ENCODE measurements at places on chromosomes 7 and 10.

GRCh38 chr7:137462847-137463246 lies 119.3 kb upstream of the PTN start:
- no peak for DNase-seq

DNA sequence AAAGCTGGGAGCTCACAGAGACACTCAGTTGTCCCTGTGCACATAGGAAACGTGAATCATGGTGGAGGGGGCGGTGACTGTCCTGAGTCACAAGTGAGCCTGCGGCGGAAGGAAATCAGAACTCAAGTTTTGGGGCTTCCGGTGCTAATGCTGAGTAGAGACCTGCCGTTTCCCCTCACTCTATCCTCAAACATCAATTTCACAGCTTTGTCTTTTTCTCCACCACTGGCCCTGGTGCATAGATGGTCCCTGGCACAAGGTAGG lies 21.9 kb downstream of the ADCYAP1R1 start:
- DNase-seq: no peak

GRCh38 chr7:42314696-42315095 lies 77.7 kb upstream of the GLI3 start:
- DNase-seq: no peak

DNA sequence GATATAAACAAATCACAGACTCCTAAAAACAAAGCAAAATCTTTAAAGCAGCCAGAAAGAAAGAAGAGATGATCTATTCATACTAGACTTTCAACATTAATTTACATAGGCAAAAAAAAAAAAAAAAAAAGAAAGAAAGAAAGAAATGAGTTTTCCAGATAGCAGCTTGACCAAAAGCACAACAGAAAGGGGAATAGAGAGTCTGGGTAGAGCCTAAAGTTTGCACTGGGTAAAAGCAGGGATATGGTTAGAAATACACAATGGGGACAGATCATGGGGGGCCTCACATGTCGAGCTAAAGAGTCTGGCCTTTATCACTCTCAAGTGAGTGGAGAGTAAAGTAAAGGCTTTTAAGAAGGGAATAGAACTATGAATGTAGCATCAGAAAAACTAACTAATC lies 169.8 kb downstream of the SGMS1 start:
- no peak for DNase-seq

DNA sequence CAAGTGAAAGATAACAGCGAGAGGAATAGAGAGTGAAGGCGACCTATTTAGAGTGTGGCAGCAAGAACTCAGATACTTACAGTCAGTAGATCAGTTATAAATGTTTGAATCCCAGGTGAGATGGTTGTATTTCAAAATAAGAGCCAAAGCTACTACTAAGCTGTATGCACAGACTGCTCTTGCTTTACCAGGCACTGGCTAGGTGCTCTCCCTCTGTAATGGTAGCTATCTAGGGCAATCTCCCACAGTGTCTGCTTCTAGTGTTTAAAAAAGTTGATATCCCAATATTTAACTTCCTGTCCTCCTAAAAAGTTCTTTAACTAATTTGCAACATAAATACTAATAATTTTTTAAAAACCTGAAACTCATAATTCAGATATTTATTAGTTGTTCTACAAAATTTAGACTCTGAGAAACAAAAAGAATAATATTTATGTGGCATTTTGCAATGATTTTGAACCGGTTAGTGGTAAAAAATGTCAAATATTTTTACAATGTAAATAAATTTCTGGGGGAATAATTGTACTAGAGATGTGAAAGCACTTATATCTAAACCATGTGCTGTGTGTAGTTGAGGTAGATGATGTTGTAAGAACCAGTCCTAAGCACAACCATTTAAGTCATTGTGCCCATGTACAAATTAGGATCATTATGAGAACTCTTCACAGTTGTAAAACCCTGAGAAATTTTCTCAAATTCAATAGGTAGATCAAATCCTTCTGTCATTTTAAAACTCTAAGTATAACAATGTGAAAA lies 349.3 kb upstream of the SEMA3D start:
- DNase-seq: no peak

DNA sequence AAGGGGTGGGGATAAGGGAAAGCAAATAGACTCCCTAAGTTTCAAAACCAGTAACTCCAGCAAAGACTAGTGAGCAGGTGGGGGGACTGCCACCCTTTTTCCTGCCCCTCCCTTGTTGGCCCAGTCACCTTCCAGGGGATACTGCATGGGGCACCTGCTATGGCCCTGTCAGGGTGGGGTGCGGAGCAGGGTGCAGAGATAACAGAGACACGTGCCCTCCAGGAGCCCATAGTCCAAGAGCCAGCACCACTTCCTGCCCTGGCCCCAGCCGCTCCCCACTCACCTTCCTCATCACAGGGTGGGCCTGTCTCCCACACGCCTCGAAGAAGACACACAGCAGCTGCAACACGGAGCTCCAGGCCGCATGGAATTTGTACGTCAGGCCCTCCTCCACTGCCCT lies 20.6 kb downstream of the RRP12 start:
- DNase-seq: no peak

DNA sequence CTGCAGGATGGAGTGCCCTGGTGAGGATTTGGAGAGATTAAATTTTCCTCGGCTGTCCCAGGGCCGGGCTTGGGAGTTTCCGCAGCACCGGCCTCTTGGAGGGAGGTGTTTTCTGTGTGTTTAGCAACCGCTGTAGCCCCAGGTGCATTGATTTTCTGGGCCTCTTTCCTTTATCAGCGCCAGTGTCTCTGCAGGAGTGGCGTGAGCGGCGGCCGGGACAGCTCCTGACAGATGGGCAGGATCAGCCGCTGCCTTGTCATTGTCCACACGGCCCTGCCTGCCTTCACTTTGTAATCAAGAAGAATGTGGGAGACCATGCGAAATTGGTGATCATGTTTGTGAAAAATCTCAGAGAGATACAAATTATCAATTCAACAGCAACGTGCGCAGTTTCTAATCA lies 32.4 kb downstream of the NKX6-2 start:
- DNase-seq: no peak

DNA sequence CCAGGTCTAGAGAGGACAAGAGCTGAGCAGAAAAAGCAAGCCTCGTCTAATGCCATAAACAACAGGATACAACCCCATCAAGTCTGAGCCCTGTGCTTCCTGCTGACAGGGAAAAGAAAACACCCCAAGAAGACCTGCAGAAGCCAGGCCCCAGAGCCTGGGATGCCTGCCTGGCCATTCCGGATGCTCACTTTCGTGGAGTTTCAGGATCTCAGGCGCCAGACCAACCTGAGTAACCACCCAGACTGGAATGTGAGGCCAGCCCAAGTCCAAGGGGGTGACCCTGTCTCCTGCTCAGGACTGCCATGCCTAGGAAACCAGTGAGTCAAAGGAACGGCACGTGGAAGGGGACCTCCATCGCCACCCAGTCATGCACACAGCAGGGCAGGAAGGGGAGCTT lies 74.3 kb downstream of the PLXNA4 start:
- DNase-seq: no peak

DNA sequence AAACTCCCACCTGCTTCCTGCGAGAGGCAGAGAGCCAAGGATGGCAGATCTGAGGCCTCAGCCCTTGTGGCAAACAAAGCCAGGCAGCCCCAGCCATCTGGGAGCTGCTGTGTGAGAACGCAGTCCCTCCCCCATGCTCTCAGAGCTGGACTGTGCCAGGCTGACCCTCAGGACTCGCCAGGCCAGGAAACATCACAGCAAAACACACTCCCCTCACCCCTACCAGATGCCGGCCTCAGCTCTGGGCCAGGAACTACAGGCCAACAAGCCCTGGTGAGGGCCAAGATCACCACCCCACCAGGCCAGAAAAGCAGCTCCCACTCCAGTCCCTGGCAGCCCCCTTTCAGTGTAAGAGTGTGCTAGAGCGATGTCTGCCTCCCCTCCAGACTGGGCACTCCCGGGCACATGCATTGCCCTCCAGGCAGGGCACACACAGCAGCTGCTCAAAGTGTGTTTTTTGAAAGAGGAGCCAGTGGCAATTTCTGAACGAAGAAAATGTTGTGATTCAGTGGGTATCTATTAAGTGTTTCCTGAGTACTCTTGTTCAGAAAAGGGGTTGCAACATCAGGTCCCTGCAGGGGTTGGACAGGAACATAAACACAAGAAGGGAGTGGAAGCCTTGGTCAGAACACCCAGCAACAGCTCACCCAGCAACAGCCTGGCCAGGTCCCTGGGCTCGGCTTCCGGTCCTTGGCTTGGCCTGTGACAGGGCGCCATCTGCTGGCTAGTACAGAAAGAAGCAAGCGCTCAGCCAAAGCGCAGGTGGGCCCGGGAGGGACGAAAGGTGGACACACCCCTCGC lies 18.3 kb downstream of the LRRC20 start:
- peak; percentile 68 for DNase-seq

DNA sequence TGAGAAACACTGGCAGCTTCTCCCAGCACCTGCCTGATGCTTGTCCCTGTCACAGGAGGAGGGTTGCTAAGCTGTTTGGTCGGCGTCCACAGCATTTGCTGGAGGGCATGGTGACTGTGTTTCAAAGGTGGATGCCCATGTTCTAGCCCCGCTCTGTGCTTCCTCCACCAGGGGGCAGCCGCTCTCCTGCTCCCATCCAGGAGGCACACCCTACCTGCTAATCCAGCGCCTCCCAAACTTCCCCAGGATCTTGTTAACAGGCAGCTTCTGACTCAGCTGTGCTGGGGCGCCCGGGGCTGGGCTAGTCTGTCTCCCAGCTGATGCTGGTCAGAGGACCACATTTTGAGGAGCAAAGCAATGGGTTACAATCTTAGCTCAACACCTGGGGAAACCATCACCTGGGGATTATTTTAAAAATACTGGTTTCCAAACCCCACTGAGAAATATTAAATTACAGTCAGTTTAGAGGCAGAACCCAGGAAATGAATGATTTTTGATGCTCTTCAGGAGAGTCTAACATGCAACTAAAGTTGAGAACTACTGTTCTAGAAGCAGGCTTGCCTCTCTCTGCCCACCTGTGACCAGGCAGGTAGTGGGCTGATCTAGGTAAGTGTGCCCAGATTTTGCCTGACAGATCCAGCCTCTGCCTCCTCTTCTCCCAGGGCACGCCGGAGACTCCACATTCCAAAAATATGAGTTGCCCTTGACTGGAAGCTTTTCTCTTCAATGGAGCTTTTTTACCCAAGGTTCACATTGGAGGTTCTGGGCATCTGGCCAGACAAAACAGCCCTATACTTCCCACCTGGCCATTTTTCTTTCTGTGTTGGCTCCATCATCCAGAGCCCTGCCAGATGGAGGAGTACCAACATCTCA lies 92.7 kb upstream of the GPR26 start:
- no peak for DNase-seq

GRCh38 chr7:102059524-102059923 lies 227.1 kb upstream of the SH2B2 start:
- DNase-seq: no peak

DNA sequence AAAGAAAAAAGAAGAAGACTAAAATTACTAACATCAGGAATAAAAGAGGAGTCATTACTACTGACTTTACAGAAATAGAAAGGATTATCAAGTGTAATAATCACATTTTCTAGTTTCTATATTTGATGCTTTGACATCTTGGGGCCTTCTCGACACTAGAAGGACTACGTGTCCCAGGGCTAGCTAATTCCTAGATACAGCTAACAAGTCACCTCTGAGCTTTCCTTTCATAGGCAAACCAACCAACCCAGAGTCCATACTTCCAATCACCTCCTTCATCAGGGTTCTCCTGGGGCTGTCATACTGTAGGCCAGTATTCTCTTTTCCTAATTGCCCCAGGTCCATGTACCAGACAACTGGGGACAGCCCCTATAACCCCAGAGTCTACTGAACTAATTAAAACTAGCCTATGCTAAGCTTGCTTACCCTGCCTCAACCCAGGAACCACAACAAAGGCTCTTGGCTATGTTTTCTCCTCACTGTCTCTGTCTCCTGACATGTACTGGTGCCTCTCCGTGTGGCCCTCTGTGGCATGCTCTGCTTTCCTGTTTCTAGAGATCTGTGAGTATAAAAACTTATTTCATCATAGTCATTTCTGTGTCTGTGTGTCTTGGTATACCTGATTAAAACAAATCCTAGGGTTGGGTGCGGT lies 6.7 kb upstream of the PARP12 start:
- no peak for DNase-seq

GRCh38 chr7:134657526-134657925 lies 10.9 kb downstream of the BPGM start:
- DNase-seq: no peak

DNA sequence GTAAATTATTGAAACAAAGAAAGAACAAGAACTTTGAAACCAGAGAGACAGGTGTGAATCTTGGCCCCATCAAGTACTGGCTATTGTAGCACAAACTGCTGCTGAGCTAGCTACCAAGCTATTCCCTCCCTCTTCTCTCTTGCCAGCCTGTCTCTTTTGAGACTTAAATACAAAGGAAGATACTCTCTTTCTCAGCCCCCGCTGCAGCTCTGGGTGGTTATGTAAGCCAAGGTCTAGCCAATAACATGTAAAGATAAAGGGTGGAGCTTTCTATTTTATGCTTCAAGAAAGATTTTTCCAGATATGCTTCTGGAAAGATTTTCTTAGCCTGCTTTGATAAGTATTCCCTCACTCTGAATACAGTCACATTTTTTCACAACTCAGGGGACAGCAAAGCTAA lies 17.2 kb downstream of the BAZ1B start:
- no peak for DNase-seq

DNA sequence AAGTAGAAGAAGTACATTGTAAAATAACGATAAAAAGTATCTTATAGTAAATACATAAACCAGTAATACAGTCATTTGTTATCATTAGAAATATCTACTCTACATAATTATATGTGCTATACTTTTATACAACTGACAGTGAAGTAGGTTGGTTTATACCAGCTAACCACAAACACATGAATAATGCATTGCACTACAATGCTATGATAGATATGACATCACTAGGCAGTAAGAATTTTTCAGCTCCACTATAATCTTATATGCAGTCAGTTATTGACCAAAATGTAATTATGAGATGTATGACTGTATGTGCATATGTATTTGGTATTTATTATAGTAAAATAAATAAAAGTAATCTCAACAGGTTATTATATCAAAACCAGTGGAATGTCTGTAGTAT lies 23.4 kb upstream of the SGCE start:
- no peak for DNase-seq

DNA sequence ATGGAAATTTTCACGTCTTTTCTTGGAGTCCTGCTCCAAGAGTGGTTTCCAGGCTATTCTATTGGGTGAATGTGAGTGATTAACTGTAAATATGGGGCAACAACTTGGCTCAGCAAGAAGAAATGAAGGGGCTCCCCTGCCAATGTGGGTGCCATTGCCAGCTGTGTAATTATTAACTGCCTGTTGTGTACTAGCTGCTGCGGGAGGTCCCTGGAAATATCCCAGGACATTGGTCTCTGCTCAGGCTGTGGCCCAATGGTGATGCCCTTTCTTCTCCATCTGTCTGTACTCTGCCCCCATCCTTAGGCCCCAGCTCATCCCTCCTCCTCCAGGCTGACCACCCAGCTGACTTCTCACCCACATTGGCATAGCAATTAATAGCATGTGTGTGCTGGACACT lies 29.4 kb downstream of the NPTX2 start:
- DNase-seq: no peak

DNA sequence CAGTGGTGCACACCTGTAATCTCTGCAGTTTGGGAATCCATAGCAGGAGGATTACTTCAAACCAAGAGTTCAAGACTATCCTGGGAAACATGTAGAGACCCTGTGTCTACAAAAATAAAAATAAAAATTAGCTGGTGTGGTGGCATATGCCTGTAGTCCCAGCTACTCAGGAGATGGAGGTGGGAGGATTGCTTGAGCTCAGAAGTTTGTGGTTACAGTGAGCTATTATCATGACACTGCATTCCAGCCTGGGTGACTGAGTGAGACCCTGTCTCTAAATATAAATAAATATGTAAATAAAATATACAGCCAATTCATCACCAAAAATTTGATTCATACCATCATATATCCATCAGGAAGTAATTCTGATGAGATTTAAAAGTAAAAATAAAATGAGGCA lies 60.9 kb downstream of the ANKRD7 start:
- DNase-seq: no peak

GRCh38 chr7:33952824-33953223 lies 47.5 kb downstream of the BMPER start:
- DNase-seq: no peak
